Kidney epithelial cell (primary cell): ENCODE measurements at places on chromosomes 2 and 18.

DNA sequence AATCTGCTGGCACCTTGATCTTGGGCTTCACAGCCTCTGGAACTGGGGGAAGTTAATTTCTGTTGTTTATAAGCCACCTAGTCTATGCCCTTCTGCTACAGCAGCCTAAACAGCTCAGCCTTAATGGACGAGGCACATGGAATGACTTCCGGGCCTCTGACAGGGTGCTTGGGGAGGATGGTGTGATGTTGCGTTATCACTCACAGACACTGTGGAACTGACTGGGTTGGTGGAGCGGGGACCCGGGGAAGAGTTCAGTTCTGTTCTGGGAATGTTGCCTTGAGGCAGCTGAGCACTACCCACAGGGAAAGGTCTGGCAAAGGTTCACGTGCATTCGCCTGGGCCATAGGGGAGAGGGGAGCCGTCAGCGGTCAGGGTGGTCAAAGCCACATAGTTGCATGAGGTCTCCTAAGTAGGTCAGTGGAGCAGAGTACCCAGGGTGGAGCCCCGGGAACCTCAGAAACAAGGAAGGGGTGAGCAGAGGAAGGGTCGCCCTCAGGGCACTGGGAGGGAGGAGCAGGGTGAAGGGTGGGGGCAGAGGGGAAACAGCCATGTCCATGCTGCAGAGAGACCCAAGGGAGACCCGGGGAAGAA lies 36.2 kb downstream of the LRRFIP1 start:
- DNase-seq: no peak

GRCh38 chr2:86592547-86593230 lies 29.4 kb upstream of the CHMP3 start:
- DNase-seq: no peak

GRCh38 chr2:118696786-118697465 lies 150.5 kb downstream of the EN1 start:
- no peak for DNase-seq

DNA sequence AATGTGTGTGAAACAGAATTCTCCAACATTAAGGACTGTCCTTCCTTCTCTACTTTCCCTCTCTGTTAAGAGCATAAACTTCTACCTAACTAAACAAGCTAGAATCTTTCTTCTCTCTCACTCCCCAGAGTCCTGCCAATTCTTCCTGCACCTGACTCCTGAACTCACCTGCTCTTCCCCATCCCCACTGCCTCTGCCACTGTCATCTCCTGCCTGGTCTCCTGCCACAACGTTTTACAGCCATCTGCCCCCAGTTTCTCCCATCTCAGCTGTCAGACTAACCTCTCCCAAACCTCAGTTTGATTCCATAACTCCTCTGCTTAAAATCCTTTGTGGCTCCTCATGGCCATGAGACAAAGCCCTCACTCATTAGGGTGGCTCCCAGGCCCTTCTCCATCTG lies 288.3 kb upstream of the FBXO11 start:
- no peak for DNase-seq

DNA sequence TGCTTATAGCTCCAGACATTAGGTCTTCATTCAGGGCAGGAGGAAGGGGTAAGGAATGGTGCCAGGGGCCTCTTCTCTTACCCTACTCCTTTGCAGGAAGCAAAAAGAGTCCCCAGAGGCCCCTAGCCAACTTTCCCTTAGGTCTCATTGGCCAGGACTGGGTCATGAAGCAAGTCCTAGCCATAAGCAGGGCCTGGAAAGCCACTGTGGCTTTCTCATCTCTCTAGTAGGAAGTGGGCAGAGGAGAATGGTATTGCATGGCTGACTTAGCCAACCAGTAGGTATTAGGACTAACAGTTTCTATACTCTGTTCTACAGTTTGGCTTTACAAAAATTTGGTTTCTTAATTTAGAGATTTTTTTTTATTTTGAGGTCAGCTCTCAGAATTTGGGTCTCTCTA lies 4.8 kb downstream of the FAM228A start:
- DNase-seq: no peak

- DNase-seq: no peak
Observed at GRCh38 chr2:2797797-2798196, 466.7 kb upstream of the MYT1L start.

GRCh38 chr18:5431836-5432575 lies 111.8 kb downstream of the EPB41L3 start:
- peak; percentile 34 for DNase-seq

DNA sequence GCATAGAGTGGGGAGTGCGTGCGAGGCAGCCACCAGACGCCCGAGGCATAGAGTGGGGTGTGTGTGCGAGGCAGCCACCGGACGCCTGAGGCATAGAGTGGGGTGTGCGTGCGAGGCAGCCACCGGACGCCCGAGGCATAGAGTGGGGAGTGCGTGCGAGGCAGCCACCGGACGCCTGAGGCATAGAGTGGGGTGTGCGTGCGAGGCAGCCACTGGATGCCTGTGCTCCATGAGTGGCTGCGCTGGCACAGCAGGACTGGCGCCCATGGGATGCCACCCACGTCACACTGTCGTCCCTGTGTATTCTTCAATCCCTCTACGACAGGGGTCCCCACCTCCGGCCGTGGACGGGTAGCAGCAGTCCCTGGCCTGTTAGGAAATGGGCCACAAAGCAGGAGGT lies 221.9 kb downstream of the HDAC4 start:
- no peak for DNase-seq

- DNase-seq: no peak
Observed at GRCh38 chr2:229162015-229162414, 109.1 kb downstream of the PID1 start.

DNA sequence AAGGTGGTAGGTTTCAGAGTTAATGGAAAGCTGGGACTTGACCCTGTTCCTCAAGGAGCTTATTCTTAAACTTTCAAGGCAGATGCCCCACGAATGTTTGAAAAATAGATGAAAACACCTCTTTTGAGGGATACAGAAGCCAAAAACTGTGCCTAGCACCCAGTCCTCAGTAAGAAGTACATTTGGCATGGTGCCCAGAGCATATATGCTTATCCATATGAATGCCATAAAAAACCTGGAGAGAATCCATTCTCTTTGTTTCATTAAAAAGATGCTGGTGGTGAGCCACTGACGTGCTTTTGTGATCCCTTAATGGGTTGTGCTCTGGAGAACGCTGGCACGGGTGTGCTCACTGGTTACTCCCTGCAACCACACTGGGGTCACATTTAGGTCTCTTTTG lies 69.0 kb downstream of the IL1R2 start:
- DNase-seq: no peak

GRCh38 chr2:174516501-174517378 lies 29.9 kb upstream of the GPR155 start:
- no peak for DNase-seq

DNA sequence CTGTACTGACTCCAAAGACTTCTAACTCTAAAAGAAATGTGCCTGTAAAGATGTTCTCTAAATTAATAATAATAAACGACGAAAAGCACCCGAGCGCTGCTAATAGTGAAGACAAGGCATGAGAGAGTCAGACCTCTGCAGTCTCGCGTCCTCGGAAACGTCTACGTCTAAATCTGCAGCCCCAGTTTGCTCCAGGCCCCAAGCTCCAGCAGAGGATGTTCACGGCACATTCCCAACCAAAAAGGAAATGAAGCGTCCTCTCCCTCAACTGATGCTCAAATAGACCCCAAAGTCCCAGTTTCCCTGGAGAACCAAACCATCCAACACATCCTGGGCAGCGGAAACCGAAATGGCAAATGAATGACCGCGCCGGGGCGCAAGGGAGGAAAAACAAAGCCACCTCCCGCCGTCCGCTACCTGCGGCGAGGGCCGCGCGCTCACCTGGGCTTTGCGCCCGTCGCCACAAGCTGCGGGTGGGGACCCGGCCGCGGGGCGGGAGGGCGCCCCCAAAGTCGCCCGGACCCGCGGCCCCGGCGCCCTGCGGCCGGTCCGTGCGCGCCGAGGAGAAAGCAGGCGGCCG lies 47.1 kb upstream of the CCDC150 start:
- no peak for DNase-seq
